Uterus (tissue), 4 donors: ENCODE measurements at places on chromosomes 16 and 17. TPM values are rescaled to one million over a fixed set of nuclear protein-coding genes. Genes with fewer than 3 reads are reported as not detected.

- DNase-seq: peak; percentile 37
- no peaks in the 10 kb centered on the region for H3K36me3 ChIP-seq
- no peak overlapping the region for H3K4me3 ChIP-seq
- H3K27me3 ChIP-seq: no peaks in the 10 kb centered on the region
Measured at GRCh38 chr17:33674685-33675084, 381.6 kb upstream of the ASIC2 start.

DNA sequence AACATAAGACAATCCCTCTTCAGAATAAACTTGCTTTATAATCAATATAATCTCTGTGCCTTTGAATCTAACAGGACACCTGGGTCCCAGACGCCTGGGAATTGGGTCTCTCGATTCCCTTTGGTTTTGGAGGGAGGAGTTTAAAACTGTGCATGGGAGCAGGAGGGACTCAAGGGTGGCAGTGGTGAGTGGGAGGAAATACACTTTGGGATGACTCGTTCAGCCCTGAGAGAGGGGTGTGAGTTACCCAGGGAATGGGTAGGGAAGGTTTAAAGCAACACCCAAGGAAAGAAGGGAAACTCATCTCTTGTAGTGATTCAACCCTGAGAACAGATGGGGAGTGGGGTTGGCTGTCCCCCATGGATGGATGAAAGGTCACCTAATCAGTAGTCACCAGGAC, 1.6 kb downstream of the RANGRF start:
- no peaks in the 10 kb centered on the region for H3K4me1 ChIP-seq
- H3K27me3 ChIP-seq: no peaks in the 10 kb centered on the region
- no peak overlapping the region for H3K4me3 ChIP-seq
- H3K36me3 ChIP-seq: no peaks in the 10 kb centered on the region

- H3K4me1 ChIP-seq: no peaks in the 10 kb centered on the region
- H3K27me3 ChIP-seq: no peaks in the 10 kb centered on the region
- H3K27ac ChIP-seq: peak overlapping the region; percentile 76
- no peaks in the 10 kb centered on the region for H3K36me3 ChIP-seq
Measured at GRCh38 chr17:49259663-49260010, 29.1 kb upstream of the PHOSPHO1 start.

GRCh38 chr17:43219001-43219400, 7.3 kb downstream of the TMEM106A start:
- H3K36me3 ChIP-seq: no peaks in the 10 kb centered on the region
- no peak overlapping the region for H3K4me3 ChIP-seq
- no peak for DNase-seq
- no peak overlapping the region for H3K27ac ChIP-seq

DNA sequence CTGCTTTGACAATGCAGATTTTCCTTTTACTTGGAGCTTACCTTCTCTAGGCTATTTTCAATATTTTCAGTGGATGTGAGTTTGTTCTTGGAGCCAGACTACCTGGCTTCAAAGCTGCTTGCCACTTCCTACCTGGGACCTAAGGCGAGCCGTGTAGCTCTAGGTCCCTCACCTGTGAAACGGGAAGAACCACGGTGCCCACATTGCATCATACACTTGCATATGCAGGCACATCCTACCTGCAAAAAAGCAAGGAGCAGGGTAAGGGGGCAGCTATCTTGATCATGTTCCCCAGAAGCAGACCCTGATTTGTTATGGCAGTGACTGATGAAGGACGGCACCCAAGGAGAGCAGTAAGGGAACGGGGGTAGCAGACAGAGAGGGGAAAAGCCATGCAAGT, 27.0 kb upstream of the MPRIP start:
- no peak for DNase-seq
- no peak overlapping the region for H3K27ac ChIP-seq
- H3K36me3 ChIP-seq: no peaks in the 10 kb centered on the region
- no peak overlapping the region for H3K4me3 ChIP-seq

GRCh38 chr16:11238272-11239202, 17.5 kb downstream of the SOCS1 start:
- no peak overlapping the region for H3K4me3 ChIP-seq
- no peak for DNase-seq
- no peak overlapping the region for H3K27ac ChIP-seq
- H3K4me1 ChIP-seq: no peaks in the 10 kb centered on the region
- no peaks in the 10 kb centered on the region for H3K36me3 ChIP-seq
- H3K27me3 ChIP-seq: no peaks in the 10 kb centered on the region

- no peaks in the 10 kb centered on the region for H3K4me1 ChIP-seq
- H3K27me3 ChIP-seq: no peaks in the 10 kb centered on the region
- peak; percentile 44 for DNase-seq
Measured at GRCh38 chr16:64882078-64882784, 239.6 kb downstream of the CDH11 start.

GRCh38 chr16:49524216-49524946, 150.8 kb downstream of the C16orf78 start:
- DNase-seq: no peak
- no peaks in the 10 kb centered on the region for H3K4me1 ChIP-seq
- H3K4me3 ChIP-seq: no peak overlapping the region

DNA sequence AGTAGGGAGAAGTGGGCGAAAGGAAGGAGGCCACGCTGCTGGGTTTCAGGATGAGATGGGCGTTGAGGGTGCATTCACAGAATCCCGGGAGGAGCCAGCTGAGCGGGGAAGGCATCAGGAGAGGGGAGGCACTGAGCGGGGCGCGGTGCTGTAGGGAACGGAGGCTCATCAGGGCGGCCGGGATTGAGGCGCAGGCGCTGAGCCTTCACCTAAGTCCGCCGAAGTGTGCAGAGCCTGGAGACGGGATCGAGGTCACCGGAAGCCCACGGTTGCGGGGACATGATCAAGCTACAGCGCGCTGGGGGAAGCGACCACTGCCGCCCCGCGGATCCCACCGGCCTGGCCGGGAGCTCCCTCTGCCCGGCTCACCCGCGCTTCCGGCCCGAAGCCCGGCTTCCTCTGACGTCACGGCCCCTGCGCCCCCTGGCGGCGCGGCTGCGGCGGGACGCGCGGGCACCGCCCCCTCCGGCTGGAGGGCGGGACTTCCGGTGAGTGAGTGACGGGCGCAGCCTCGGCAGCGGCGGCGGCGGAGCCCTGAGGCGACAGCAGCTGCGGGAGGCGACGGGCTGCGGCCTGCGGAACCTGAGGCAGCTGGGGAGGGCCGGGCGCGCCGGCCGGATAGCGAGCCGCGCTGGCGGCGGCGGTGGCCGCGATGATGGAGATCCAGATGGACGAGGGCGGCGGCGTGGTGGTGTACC, at the start of gene MAPK8IP3:
Gene MAPK8IP3, plus strand, starts transcription at position 508 of the 698 bp plus-strand sequence. Its CDS starts 145 bp downstream, at position 653.
- peak; percentile 82 for DNase-seq
- H3K27ac ChIP-seq: peak within 1 kb of the TSS; percentile 81
- H3K36me3 ChIP-seq: no peaks in the 10 kb centered on the region
- peaks cover 20% of the 10 kb centered on the region for H3K4me1 ChIP-seq
- H3K27me3 ChIP-seq: no peaks in the 10 kb centered on the region

- no peaks in the 10 kb centered on the region for H3K27me3 ChIP-seq
- H3K27ac ChIP-seq: no peak overlapping the region
- no peaks in the 10 kb centered on the region for H3K4me1 ChIP-seq
- H3K36me3 ChIP-seq: no peaks in the 10 kb centered on the region
- DNase-seq: no peak
Measured at GRCh38 chr17:48539177-48539576, 5.7 kb downstream of the HOXB2 start.

DNA sequence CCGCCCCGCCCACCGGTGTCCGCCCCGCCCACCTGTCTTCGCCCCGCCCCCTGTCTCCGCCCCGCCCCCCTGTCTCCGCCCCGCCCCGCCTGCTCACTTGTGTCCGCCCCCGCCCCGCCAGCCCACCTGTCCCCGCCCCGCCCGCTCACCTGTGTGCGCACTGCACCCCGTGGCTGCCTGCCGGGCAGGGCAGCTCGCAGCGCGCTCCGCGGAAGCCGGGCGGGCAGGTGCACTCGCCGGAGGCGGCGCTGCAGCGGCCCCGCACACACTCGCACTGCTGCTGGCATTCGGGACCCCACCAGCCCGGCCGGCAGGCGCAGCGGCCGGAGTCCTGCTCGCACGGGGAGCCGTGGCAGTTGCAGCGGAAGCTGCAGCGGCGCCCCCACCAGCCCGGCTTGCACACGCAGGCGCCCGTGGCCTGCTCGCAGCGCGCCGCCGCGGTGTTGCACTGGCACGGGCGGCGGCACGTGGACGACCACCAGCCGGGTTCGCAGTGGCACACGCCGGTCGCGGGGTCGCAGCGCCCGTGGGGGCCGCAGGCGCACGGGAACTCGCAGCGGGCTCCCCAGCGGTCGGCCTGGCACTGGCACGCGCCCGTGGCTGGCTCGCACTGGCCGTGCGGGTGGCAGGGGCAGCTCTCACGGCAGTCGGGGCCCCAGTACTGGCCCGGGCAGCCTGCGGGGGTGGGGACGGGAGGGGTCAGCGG, 2.1 kb downstream of the SCARF1 start:
- H3K4me1 ChIP-seq: no peaks in the 10 kb centered on the region
- peak overlapping the region; percentile 35 for H3K4me3 ChIP-seq
- no peak for DNase-seq
- H3K36me3 ChIP-seq: no peaks in the 10 kb centered on the region
- H3K27me3 ChIP-seq: no peaks in the 10 kb centered on the region

DNA sequence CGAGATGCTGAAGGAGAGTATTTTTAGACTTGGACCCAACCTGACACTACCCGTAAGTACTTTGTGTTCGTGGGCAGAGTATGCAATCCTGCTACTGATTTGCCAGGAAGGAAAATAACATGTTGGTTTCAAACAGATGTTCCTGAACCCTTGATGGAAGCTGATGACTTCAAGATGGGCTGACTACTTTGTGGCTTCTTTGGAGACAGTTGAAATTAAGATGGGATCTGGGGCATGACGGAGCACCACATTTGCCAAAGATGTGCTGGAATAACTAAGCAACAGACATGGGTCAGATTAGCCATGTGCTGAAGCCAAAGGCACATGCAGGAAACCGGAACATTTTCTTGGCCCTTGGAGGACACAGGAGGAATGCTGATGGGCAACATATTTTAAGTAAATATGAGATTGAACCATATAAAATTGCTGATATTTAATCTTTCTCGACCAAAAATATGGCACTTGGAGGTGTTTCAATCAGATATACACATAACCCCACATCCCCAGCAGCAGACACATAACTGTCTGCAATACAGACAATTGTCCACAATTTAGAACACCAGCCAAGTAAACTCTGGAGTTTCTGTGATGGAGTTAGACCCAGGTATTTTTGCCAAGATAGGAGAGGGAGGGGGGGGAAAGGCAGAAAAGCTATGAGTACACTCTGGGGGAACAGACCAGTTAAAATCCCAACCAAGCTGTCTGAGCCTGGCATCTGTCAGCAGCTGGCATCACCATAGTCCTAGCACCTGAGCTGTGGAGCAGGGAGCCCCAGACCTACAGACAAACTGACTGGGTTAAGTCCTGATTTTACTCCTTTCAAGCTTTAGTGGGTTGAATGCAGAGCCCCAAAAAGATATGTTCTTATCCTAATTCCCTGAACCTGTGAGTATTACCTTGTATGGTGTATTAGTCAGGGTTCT, 329.4 kb upstream of the CDH5 start:
- no peaks in the 10 kb centered on the region for H3K4me1 ChIP-seq
- no peak overlapping the region for H3K4me3 ChIP-seq
- no peak for DNase-seq
- no peak overlapping the region for H3K27ac ChIP-seq
- no peaks in the 10 kb centered on the region for H3K27me3 ChIP-seq

DNA sequence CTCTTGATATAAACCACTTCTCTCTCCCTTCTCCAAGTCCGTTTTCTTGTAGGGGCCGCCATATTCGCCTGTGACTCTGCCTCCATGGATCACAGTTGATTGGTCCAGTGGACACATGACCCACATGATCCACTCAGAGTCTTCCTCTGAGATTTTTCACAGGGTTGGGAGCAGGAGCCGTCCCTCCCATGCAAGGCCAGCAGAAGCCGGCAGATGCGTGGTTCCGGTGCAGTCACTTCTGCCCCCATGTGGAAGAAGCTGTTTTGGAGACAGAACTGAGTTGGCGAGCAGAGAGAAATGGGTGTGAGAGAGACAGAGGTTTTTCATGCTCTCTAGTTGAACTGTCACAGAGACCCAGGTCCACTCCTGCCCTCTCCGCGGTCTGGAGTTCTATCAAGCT, 83.3 kb downstream of the C16orf95 start:
- H3K27ac ChIP-seq: no peak overlapping the region
- H3K4me1 ChIP-seq: no peaks in the 10 kb centered on the region
- no peaks in the 10 kb centered on the region for H3K27me3 ChIP-seq
- H3K4me3 ChIP-seq: no peak overlapping the region
- no peak for DNase-seq
- H3K36me3 ChIP-seq: no peaks in the 10 kb centered on the region

- DNase-seq: no peak
- H3K4me3 ChIP-seq: no peak overlapping the region
- H3K4me1 ChIP-seq: peaks cover 4% of the 10 kb centered on the region
- no peaks in the 10 kb centered on the region for H3K27me3 ChIP-seq
Measured at GRCh38 chr17:50539762-50540559, 7.0 kb upstream of the SPATA20 start.

NR1D1 gene
- total RNA-seq: 2.0 TPM

PRRT2 gene
- total RNA-seq: 20.2 TPM

CCL16 gene
- not detected for total RNA-seq

RABEP1 gene
- total RNA-seq: 59.7 TPM

OR2C1 gene
- not detected for total RNA-seq

LLGL1 gene
- total RNA-seq: 26.4 TPM

VAC14 gene
- 19.2 TPM for total RNA-seq

RHBDL3 gene
- 3.8 TPM for total RNA-seq

SOST gene
- total RNA-seq: not detected

HYDIN gene
- 9.6 TPM for total RNA-seq

ARL17B gene
- 5.6 TPM for total RNA-seq
